AG09309 (cell line): ENCODE measurements at places on chromosomes 1 and 21.
A peak's percentile ranks its signal among the peaks of the same experiment; 100 is the strongest.

DNA sequence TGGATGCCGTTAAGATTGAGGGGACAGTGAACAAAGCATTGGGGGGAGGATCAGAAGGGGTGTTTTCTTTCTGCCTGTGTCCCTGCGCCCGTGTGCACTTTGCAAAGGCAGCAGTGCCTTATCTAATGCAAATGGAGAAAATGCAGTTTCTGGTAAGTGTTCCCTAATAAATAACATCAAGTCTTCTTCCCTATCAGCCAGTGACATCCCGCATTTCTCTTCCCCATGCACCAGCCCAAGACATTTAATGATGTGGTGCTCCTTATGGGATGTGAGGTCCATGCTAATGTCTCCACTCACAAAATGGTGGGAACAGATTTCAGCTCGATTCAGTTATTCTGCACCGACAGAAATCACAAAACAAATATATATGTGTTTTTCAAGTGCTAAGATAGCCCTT lies 111.8 kb downstream of the PBX1 start:
- no peak for DNase-seq

DNA sequence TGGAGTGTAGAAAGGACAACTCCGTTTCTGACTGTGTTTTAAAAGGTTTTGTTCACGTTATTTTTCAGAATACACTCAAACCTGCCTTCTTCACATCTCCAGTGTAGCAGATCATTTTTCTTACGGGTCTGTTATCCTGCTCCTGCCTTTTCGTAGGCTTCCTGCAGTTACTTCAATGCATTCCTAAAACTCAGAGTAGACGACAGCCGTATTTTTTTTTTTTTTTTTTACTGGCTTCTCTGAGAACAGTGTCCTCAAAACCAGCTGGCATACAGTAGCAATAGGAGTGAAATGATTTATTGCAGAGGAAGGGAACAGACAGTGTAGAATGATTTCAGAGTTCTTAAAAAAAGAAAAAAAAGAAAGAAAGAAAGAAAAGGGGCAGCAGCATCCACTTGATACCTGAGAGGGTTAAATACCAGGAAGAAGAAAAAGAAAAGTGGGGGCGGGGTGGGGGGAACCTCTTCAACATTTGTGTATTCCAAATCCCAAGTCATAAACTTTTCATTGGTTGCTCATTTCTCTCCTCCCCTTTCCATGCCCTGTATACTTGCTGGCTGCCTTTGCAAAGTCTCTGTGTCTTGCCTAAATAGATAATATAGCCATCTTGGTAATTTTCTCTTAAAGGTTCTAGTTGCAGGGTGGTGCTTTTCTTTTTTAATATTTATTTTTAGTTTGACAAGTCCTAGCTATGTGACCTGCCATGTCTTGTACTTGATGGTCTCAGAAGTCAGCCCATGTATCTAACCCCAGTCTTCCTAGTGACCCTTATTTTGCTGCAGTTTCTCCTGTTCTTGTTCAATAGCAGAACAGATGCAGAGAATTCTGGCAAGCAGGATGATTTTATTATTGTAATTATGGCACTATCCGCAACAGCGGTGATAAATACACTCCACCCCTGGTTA lies 2.8 kb downstream of the TGFB2 start:
- no peak for DNase-seq

DNA sequence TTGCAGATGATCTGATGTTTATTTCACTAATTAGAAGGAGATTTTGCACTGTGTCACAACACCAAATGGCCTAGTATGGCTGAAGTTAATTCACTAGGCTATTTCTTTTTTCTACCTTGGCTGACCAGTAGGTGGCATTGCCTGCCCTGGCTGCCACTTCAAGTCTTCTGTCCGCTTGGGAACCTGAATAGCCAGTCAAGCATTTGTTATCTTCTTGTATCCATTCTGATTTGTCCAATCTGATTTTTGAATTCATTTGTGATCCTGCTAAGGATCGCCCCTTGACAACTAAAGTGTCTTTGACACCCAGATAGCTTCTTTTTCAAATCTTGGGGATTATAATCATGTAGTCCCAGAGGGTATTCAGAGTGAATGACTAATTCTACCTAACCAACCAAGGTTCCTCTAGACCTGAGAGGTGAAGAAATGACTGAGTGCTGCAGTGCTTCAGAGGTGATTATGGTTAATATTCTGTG lies 99.4 kb downstream of the GIPC2 start:
- peak; percentile 64 for DNase-seq

GRCh38 chr1:178537382-178538090 lies 24.6 kb downstream of the TEX35 start:
- DNase-seq = no peak

- no peak for DNase-seq
Observed at GRCh38 chr1:172352435-172352834, 68.0 kb upstream of the C1orf105 start.

DNA sequence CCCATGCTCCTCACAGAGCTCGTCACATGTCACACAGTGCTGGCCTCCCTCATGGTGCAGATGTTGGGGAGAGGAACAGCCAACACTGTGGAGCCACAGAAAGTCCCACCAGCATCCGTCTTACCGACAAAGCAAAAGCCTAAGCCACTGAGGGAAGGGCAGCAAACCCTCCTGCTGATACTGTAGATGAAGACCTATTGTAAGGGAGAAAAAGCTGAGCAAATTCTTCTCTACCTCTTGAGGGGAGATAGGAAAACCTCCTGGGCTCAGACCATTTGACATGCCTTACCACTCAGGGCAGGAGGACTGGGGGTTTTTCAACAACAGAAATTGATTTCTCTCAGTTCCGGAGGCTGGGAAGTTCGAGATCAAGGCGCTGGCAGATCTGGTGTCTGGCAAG lies 95.9 kb downstream of the WDR64 start:
- DNase-seq = no peak

GRCh38 chr1:53505401-53505800 lies 46.2 kb downstream of the DMRTB1 start:
- DNase-seq = no peak

DNA sequence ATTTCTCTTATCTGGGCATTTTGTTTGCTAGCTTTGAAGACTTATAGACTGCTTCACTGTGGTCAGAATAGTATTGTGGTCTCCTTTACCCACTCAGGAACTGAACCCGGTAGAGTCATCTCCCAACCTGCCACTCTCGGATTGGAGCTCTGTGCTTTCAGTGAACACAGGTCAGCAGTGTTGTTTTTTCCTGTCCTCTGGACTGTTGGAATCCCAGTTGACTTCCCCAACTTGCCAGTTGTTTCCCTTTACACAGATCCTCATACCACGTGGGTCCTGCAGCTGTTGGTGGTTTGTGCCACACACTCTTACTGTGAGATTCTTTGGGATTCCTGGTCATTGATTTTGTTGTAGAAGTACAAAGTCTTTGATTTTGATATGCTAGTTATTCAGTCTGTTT lies 214.1 kb downstream of the DYRK1A start:
- no peak for DNase-seq

GRCh38 chr1:31757989-31758388 lies 6.2 kb downstream of the ADGRB2 start:
- DNase-seq = no peak

DNA sequence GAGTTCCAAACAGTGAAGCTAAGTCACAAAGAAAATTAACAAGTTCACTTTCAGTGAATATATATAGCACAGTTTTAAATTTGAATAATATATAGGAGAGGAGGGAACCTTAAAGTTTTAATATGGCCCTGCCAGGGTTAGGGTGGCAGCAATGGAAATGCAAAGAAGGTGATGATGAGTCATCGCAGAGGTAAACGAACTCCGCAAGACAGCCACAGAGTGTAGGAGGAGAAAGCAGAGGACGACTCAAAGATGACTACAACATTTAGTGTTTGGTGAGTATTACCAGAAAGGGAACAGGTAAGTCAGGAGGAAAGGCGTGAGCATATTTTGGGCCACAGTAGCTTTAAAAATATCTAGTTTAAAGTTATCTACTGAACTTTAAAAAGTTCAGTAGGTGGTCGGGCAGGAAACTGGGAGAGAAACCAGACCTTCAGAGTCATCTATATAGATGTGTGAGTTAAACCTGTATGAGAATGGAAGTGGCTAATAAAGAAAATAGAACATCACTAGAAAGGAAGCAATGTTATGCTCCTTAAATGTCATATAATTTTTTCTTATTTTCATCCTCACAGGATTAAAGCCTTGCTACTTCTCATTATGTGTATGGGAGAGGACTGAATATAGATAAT lies 75.7 kb downstream of the UCHL5 start:
- no peak for DNase-seq

DNA sequence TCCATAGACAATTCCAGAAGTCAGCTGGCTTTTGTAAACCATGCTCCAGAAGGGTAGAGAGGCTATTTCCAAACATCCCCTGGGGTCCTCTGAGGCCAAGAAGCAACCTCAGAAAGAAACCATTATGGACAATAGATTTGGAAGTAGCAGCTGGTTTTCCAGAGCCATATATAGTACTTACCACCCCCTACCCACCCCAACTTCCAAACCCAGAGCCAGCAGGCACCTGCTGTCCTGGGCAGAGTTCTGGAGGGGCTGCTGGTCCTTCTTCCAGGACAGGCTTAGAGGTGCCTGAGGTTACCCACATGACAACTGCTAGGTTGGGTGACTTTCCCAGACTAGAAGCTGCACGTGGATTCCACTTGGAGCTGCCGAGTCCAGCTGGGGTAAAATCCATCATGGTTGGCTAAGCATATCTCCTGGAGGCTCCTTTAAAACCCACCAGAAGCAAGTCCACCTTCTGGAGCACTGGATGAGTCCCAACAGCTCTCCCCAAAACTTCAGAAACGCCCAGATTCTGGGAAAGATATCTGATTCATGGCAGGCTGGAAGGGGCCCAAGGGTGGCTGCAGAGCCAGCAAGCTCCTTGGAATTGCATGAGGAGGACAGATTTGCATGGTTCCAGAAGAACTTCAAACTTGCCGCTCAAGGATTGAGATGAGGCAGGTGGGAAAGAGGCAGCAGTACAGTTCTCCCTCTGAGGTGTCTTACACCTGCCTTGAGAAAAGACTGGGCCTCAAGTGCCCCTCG lies 5.8 kb downstream of the MYCL start:
- no peak for DNase-seq

DNA sequence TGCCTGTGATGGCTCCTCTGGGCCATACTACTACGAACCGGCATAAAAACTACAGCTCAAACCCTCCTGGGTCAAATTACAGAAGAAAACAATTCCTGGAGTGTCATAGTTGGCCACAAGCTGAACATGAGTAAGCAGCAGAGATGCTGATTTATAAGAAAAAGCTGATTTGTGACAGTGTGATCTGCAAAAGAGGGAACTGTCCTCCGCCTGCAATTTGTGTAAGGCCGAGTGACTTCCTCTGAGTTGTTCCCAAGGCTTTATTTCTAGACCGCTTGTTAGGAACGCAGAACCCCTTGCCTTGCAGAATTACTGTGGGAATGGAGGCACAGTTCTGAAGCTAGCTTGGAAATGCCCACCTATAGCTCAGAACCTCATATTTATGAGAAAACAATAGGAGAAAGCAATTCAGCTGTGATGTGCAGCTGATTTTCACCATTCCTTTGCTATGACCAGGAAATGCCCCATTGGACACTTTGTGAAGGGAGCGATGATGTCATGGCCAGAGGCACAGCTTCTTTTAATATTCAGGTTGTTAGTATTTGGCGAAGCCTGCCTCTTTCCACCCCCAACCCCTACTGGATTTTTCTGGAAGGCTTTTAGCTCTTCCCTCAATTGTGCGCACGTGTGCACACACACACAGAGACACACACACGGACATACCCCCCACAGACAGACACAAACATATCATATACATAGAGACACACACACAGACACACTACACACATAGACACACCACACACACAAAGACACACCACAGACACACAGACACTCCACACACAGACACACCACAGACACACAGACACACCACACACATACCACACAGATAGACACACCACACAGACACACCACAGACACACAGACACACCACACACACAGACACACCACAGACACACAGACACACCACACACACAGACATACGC lies 47.6 kb downstream of the IER5 start:
- peak; percentile 73 for DNase-seq

DNA sequence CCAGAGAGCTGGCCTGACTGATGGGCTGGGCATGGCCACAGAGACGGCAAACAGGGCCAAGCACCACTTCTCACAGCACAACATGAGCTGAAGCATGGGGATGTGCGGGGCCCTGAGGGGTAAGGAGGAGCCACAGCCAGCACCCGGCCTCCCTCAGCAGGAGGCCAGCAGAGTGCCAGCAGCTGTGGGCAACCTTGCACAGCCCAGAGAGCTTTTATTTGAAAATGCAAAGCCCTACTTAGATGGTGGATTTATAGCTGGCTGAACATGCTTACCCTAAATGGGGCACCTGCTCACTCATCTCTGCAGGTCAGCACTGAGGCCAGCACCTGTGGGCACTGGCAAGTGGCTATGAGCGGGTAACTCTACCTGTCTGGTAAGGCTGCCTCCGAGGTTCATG lies 44.1 kb downstream of the SLC66A1 start:
- DNase-seq = no peak

DNA sequence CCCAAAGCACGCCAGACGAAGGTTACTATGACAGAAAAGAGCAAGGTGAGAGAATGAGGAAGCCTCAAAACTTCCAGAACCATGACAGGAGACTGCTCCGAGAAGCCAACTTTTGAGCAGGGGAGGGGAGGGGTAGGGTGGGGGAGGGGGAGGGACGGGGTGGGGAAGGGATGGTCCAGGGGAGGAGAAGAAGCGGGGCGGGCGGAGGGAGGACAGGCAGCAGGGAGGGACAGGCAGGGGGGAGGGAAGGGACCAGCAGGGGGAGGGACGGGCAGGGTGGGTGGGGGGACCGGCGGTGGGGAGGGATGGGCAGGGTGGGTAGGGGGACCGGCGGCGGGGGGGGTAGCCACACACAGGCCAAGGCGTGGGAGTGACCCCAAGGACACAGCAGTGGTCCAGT lies 2.0 kb downstream of the INTS11 start:
- DNase-seq = no peak

DNA sequence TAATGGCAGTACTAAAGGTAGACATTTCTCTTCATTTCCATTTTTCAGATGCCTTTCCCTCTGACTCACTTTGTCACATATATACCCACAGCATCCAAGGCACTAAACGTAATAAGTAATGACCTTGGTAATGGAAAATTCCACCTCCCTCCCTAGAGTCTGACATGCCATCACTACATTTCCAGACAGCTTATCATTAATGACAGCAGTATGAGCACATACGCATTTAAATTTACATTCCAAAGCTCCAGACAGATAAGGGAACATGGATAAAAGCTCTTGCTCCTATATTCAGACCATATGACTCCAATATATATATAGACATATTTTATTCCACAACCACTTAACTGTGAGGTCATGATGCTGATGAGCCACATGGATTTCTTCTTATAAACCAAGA lies 191.7 kb upstream of the GORAB start:
- DNase-seq = no peak

- DNase-seq = no peak
Observed at GRCh38 chr1:235553112-235553551, 48.9 kb upstream of the B3GALNT2 start.
